H1 (cell line): ENCODE measurements at places on chromosomes 5 and 9.

GRCh38 chr5:113039934-113040285, 63.3 kb downstream of the DCP2 start:
- no peak for DNase-seq

DNA sequence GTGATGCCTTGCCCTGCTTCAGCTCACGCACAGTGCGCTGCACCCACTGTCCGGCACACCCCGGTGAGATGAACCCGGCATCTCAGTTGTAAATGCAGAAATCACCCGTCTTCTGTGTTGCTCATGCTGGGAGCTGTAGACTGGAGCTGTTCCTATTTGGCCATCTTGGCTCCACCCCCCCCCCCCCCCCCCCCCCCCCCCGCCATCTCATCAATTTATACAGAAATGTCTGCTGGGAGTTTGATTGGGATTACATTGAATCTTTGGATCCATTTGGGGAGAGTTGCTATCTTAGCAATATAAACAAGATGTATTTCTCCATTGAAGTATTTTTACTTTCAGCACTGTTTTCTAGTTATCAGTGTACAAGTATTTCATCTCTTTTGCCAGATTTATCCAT, 55.2 kb downstream of the RIC1 start:
- no peak for DNase-seq

GRCh38 chr9:113624721-113625120, 161.2 kb downstream of the RGS3 start:
- DNase-seq: no peak

DNA sequence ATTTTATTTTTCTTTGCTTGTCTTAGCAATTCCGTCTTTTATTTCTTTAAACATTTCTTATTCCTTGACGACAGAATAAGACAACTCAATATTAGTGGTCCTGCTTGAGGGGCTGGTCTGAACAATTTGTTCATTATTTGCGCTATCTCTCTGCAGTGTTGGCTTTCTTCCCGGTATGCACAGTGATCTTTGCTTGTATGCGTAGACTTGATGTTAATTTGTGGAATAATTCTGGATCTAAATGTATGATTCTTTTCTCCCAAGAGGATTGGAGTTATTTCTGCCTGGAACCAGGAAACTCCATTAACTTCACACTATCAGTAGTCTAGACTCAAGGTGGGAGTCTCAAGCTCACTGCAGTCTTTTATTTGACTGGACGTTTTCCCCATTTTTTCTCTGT, 80.4 kb downstream of the KDM4C start:
- DNase-seq: no peak

GRCh38 chr5:146586752-146587151, 70.8 kb upstream of the GPR151 start:
- DNase-seq: no peak

DNA sequence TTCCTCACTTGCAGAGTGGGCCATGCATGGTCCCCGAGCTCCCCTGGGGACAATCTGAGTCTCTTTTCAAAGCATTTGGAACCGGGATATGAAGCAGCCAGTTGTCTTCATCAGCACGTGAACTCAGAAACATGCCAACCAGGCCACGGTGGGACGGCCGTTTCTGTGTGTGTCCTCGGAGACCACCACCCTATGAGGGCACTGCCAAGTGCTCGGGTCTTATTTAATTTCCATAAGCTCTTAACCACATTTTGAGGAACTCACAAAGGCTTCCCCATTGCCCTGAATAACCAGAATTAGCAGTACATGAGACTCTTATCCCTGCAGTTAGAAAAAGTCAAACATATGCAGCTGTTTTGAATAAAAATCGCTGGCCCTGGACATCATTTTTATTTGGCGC, 60.1 kb downstream of the OTULIN start:
- no peak for DNase-seq

- peak; percentile 51 for DNase-seq
Measured at GRCh38 chr5:168916266-168916665, 337.1 kb upstream of the PANK3 start.

DNA sequence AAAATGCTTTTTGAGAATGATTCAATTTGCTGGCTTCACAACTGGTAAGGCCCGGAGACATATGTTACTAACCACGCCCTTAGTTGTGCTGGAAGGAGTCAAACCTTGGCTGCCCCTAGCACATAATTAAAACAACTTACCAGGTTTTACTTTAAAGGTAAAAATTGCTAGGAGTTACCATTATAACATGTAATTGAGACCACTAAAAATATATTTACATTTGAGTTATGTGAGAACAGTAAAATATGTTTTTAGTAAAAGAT, 435.6 kb upstream of the CDH9 start:
- DNase-seq: no peak

- no peak for DNase-seq
Measured at GRCh38 chr5:30832519-30832918, 361.0 kb upstream of the CDH6 start.

DNA sequence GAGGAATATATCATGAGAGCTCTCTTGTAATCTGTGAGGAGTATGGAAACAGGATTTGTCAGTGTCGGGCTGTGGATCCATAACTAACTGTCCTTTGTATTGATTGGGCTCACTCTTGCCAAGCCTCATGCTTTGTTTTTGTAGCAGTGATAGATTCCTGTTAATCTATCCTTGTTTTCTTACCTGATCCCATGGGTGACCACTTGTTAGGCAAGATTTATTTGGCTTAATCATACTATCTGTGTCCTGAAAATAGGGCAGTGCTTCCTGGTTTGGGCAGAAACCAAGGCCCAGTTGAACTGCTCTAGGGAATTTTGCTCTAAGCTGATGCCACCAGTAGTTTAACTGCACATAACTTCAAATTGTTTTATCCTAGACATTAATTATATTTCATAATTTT, 6.1 kb downstream of the NDFIP1 start:
- no peak for DNase-seq

DNA sequence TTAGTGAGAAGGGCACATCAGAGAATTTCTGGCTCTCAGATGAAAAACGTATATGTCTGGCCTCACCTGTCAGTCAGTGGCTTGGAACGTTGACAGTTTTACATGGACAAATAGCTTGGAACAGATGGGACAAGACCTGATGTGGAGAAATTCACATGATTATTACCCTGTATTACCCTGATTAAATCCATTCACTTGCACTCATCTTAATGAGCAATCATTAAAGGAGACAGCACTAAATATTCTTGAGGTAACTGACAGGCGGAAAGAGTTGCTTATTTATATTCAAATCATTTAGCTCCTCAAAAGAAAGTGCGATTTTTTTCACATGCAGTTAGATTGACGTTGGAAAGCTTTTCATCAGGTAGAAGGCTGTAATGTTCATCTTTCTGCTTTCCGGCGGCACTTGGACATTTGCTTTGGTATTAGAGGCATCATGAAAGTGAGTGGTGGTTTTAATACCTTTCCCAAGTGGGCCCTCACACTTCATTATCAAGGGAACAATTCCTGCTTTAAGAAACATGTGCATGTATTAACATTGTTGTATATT, 11.7 kb upstream of the TAS2R1 start:
- no peak for DNase-seq

- no peak for DNase-seq
Measured at GRCh38 chr9:16029796-16030363, 477.0 kb downstream of the CCDC171 start.

- no peak for DNase-seq
Measured at GRCh38 chr9:89941875-89942274, 337.1 kb downstream of the GADD45G start.

- DNase-seq: no peak
Measured at GRCh38 chr5:38926121-38926520, 80.3 kb downstream of the OSMR start.

GRCh38 chr5:14331386-14331781, 188.2 kb downstream of the TRIO start:
- no peak for DNase-seq

DNA sequence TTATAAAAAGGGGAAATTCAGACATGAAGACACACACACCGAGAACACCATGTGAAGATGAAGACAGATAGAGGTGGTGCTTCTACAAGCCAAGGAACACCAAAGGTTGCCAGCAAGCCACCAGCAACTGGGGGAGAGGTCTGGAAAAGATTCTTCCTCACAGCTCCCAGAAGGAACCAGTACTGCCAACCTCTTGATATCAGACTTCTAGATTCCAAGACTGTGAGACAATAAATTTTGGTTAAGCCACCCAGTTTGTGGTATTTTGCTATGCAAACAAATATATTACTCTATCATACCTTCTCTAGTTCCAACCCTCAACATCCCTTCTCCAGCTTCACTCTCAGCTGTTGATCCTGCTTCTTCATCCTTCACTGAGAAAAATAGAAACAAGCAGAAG, 451.1 kb downstream of the EBF1 start:
- DNase-seq: no peak

GRCh38 chr5:180111273-180112002, 39.9 kb upstream of the RNF130 start:
- DNase-seq: peak; percentile 43

GRCh38 chr9:137880976-137881530, 3.5 kb downstream of the CACNA1B start:
- DNase-seq: no peak

DNA sequence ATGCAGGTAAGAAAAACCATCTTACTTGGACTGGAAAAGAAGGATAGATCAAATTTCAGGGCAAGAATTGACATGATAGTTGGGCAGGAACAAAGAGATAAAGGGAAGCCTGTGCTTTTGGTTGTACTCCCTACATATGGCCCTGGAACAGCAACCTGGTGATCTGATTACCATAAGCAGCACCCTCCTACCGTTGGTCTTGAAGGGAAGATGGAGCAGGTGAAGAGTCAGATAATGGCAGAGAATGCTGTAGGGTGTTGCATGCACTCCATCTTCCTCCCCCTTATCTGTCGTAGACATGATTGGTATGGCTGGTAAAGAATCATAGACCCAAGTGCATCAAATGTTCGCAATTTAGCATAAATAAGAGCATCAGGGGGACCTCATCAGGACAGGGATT, 4.7 kb downstream of the IRGM start:
- DNase-seq: no peak

- DNase-seq: no peak
Measured at GRCh38 chr5:122078116-122079110, at the start of gene LOX. LOX (minus strand) TSS chr5:122078259; CDS start chr5:122077985, 274 bp downstream.
